Right ventricle myocardium inferior (tissue), 1 donor: ENCODE measurements at places on chromosomes 7 and 10. TPM values are rescaled to one million over a fixed set of nuclear protein-coding genes. Genes with fewer than 3 reads are reported as not detected.

Gene CPA2
- not detected for total RNA-seq

Gene ANKRD61
- not detected for total RNA-seq

Gene PLEKHS1
- total RNA-seq = not detected

DNA sequence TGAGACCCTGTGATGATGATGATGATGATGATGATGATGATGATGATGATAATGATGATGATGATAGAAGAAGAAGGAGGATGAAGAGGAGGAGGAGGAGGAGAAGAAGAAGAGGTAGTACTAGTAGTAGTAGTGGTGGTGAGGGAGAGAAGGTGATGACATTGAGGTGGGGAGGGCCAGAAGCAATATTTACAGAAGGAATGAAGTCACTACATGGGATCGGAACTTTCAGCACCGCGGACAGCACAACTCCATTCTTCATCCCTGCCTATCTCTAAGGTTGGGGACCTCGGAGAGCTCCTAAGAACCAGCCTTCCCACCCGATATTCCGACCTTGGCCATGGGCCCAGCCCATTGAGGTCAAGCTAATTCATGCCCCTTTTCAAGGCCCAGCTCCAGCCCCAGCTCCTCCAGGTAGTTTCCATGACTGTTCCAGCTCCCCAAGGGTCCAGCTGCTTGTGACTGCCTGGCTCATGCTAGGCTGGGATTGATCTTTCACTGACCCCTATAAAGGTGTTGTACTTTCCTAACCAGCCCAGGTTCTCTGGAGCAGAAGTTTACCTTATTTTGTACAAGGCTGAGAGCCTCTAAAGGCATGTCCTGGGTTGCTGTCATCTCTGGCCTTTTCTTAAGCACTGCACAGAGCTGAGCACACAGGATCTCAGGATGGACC lies 10.3 kb downstream of the CRHR2 start:
- DNase-seq = peak; percentile 56

GRCh38 chr7:50208378-50208982 lies 96.0 kb upstream of the IKZF1 start:
- no peak for DNase-seq
